ENCODE measurements at places on chromosomes 1 and 21. TPM values are rescaled to one million over a fixed set of nuclear protein-coding genes. Genes with fewer than 3 reads are reported as not detected.

PADI4 gene
- total RNA-seq = 0.25 TPM

CAPN9 gene
- not detected for total RNA-seq

INAVA gene
- not detected for total RNA-seq

YBEY gene
- 10.2 TPM for total RNA-seq

FCRL4 gene
- not detected for total RNA-seq

ATP1A4 gene
- total RNA-seq = not detected

OR2L3 gene
- not detected for total RNA-seq

GPA33 gene
- 3.9 TPM for total RNA-seq

MTARC1 gene
- total RNA-seq = not detected

KRTAP13-2 gene
- total RNA-seq = not detected

ILDR2 gene
- 8.5 TPM for total RNA-seq
